ENCODE measurements at places on chromosomes 13 and 19.
A peak's percentile ranks its signal among the peaks of the same experiment; 100 is the strongest.

DNA sequence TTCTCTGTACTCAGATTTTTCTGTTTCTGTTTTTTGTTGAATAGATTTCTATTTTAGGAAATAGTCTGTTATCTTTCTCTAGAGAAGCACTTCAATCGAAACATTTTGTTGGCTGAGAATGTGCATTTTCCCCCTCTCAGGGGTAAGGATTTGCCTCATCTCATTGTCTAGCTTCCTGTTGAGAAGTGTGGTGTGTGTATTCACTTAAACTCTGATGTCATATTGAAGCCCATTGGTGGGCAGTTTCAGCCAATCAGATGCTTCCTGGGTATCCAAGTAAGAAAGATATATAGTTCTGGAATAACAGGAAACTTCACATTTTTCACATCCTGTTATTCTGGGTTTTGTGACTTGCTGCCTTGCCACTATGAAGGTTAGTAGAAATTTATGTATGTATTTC, 87.6 kb downstream of the ARHGEF7 start:
- DNase-seq, result no peak
- peaks cover 28% of the 10 kb centered on the region for H3K4me1 ChIP-seq
- H3K27ac ChIP-seq, result no peak overlapping the region
- H3K27me3 ChIP-seq, result no peaks in the 10 kb centered on the region
- no peaks in the 10 kb centered on the region for H3K36me3 ChIP-seq

DNA sequence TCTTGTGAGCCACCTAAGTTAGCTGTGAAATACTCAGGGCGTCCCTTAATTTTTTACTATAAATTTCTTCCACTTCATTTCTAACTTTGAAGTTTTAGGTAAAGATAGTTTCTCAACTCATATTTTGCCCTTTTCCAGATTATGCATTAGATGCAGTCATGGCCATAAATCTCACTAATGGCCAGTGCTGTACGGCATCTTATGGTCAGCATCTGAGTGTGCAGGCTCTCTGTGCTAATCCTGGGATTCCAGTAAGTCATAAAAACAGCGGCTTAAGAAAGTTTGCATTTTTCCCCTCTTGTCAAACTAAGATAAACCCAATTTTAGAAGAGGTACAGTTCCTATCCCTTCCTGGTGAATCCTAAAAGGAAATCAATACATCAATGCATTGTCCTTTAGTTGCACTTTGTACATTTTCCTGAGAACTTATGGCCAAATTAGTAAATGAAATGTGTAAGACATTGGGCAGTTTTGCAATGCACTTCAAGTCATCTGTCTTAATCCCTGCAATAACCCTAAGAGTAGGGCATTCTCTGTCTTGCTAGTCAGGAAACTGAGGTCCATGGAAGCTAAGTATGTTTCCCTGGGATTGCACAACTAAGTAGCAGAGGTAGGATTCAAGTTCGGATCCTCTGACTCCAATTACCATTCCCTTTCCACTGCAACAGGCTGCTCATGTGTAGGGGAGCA, 146.2 kb downstream of the DCT start:
- H3K4me3 ChIP-seq, result no peak overlapping the region
- DNase-seq, result no peak
- H3K4me1 ChIP-seq, result peaks cover 11% of the 10 kb centered on the region
- H3K27me3 ChIP-seq, result no peaks in the 10 kb centered on the region
- no peak overlapping the region for H3K27ac ChIP-seq
- no peaks in the 10 kb centered on the region for H3K36me3 ChIP-seq

DNA sequence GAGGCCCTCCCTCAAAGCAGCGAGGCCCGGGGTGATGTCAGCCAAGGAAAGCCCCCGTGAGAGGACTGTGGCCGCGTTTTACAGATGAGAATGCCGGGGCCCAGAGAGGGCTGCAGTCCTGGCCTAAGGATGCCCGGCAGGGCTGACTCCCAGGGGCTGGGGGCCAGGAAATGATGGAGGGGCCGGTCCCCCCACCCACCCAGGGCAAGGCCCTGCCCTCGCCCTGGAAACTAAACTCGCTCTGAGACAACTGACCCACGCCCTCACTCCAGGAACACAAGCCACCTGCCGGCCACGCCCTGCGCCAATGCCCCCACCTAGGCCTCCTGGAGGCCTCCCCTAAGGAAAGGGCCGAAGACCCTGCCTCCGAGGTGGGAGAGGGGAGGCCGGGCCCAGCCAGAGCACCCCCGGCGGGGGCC, 7.2 kb downstream of the ZBTB7A start:
- H3K27me3 ChIP-seq, result no peaks in the 10 kb centered on the region
- peak overlapping the region; percentile 97 for H3K27ac ChIP-seq
- H3K4me1 ChIP-seq, result peaks cover 68% of the 10 kb centered on the region

DNA sequence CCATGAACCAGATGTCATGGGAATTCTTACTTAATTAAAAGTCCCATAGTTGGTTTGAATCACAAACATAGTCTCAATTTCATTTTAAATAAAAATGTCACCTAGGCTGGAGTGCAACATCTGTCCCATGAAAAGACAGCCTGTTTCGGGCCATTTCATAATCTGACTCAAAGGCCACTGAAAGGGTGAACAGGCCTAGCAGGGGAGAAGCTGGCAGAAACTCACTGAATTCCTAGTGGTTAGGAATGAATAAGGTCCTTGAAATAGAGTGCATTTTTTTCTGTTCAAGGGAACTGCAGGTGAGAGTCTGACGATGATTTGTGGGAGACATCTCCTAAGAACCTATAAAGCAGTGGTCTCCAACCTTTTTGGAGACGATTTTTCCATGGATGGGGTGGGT, 44.0 kb upstream of the PCCA start:
- peaks cover 2% of the 10 kb centered on the region for H3K4me1 ChIP-seq
- no peak overlapping the region for H3K27ac ChIP-seq
- no peak overlapping the region for H3K4me3 ChIP-seq
- no peaks in the 10 kb centered on the region for H3K27me3 ChIP-seq

- no peak for DNase-seq
- no peaks in the 10 kb centered on the region for H3K36me3 ChIP-seq
- H3K4me1 ChIP-seq, result no peaks in the 10 kb centered on the region
- no peak overlapping the region for H3K4me3 ChIP-seq
- no peaks in the 10 kb centered on the region for H3K27me3 ChIP-seq
These were observed 42.8 kb downstream of the PIN1 start for GRCh38 chr19:9877780-9878510.

DNA sequence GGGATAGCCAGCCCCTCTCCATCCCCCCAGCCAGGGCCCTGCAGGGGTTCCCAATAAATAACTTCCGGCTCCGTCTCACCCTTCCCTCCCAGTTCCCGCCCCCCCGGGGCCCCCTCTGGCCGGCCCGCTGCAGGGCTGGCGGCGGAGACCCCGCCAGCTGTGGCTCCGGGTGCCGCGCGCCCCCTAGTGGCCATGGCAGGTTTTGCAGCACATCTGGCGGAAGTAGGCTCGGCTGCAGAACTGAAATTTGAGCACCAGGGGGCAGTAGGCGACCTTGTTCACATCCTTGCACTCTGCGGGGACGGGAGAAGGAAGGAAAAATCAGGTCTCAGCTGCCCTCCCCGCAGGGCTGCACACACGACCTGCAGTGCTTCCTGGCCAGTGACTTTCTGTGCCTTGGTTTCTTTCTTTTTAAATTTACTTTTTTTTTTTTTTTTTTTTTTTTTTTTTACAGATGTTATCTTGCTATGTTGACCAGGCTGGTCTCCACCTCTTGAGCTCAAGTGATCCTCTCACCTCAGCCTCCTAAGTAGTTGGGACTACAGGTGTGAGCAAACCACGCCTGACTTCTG, 3.6 kb upstream of the MYO1F start:
- no peak overlapping the region for H3K27ac ChIP-seq
- peak; percentile 81 for DNase-seq
- H3K4me1 ChIP-seq, result peaks cover 6% of the 10 kb centered on the region
- H3K4me3 ChIP-seq, result no peak overlapping the region
- H3K36me3 ChIP-seq, result no peaks in the 10 kb centered on the region

DNA sequence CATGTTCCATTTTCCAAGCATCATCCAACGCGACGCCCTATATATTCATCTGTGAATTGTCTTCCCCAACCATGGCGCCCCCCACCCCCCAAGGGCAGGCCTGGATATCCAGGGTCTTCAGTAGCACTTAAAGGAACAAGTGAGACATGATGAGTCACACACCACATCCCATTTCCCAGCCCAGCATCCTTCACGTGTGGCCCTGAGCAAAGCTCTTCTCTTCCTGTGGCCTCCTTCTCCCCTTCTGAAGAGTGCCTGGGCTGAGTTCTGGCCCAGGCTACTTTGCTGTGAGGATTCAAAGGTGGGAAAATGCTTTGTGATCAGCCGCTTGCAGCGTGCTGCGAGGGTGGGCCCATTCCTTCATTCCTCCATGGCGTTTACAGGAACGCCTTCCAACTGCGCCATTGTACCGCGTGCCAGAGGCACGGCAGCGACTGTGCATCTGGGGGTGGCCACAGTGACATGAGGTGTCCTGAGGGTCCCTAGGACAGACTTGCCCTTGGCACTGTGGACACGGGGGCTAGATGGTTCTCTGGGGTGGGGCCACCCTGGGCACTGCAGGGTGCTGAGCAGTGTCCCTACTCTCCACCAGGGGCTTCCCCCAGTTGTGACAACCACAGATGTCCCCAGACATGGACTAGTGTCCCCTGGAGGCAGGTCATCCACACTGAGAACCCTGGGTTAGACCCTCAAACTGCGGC, 11.7 kb downstream of the PLIN4 start:
- no peak overlapping the region for H3K27ac ChIP-seq
- no peak for DNase-seq
- H3K4me1 ChIP-seq, result no peaks in the 10 kb centered on the region
- no peaks in the 10 kb centered on the region for H3K27me3 ChIP-seq
- H3K36me3 ChIP-seq, result peaks cover under 1% of the 10 kb centered on the region

DNA sequence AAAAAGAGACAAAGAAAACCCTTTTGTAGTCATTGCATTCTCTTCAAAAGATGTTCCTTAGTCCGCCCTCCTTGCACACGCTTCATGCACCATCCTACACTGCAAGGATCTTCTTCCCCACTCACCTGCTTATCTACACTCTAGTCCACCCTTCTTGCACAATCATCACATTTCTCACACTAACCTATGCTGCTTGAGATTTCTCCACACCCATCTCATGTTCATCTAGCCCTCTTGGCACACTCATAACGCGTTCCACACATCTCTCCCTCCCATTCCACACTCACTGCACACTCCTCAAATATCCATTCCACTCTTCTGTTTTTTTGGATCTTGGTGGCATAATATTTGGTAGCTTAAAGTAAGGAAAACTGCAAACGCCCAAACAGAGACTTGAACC, 22.3 kb upstream of the HNRNPUL1 start:
- H3K27me3 ChIP-seq, result no peaks in the 10 kb centered on the region
- H3K4me1 ChIP-seq, result no peaks in the 10 kb centered on the region
- H3K36me3 ChIP-seq, result no peaks in the 10 kb centered on the region

- no peak overlapping the region for H3K27ac ChIP-seq
- H3K4me1 ChIP-seq, result peaks cover 46% of the 10 kb centered on the region
- H3K36me3 ChIP-seq, result no peaks in the 10 kb centered on the region
- H3K4me3 ChIP-seq, result no peak overlapping the region
- DNase-seq, result no peak
- H3K27me3 ChIP-seq, result no peaks in the 10 kb centered on the region
These were observed 44.8 kb downstream of the MBNL2 start for GRCh38 chr13:97266772-97267417.

DNA sequence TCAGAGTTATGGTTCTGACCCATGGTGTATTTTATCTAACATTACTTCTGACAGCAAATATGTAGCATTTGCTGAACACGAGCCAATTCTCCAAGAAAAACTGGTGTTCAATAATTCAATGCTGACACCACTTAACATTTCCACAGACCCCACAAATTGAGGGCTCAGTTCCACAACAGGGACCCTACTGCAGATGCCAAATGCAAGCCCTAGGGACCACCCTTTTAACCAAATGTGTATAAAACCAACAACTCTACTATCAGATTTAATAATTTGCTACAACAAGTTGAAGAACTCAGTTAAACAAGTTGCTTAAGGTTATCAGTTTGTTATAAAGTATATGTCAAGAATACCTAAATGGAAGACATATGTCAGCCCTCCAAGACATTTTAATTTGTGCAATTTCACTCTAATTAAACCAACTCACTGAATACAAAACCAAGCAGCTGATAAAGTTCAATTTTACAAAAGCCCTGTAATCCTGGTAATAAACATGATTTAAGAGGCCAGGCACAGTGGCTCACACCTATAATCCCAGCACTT, 6.7 kb downstream of the ZNF44 start:
- no peak for DNase-seq
- H3K4me1 ChIP-seq, result peaks cover 14% of the 10 kb centered on the region
- no peaks in the 10 kb centered on the region for H3K36me3 ChIP-seq

DNA sequence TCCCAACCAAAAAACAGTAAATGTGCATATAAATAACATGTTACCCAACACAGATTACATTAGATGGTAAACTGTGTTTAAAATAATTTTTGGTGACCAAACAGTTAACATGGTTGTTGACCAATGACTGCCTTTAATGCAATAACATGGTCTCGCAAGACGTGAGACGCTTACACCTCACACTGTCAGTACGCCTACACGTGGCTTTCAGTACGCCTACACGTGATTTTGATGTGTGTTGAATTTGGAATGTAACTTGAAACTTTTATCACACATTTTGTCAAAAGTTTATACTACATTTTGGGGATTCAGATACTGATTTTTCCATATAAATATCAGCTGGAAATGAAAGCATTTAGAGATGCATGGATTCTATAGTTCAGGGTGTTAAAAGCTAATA, 32.0 kb downstream of the SLC7A9 start:
- DNase-seq, result no peak
- no peak overlapping the region for H3K27ac ChIP-seq
- no peaks in the 10 kb centered on the region for H3K36me3 ChIP-seq
- no peaks in the 10 kb centered on the region for H3K4me1 ChIP-seq
- no peaks in the 10 kb centered on the region for H3K27me3 ChIP-seq

- H3K27me3 ChIP-seq, result no peaks in the 10 kb centered on the region
- H3K4me3 ChIP-seq, result no peak overlapping the region
- H3K36me3 ChIP-seq, result no peaks in the 10 kb centered on the region
- no peaks in the 10 kb centered on the region for H3K4me1 ChIP-seq
These were observed 1.6 kb downstream of the SBK2 start for GRCh38 chr19:55535173-55535964.

- H3K4me3 ChIP-seq, result no peak overlapping the region
- H3K27ac ChIP-seq, result no peak overlapping the region
- no peaks in the 10 kb centered on the region for H3K36me3 ChIP-seq
- H3K27me3 ChIP-seq, result no peaks in the 10 kb centered on the region
- H3K4me1 ChIP-seq, result no peaks in the 10 kb centered on the region
These were observed 486.4 kb downstream of the TSHZ3 start for GRCh38 chr19:30862876-30863275.

DNA sequence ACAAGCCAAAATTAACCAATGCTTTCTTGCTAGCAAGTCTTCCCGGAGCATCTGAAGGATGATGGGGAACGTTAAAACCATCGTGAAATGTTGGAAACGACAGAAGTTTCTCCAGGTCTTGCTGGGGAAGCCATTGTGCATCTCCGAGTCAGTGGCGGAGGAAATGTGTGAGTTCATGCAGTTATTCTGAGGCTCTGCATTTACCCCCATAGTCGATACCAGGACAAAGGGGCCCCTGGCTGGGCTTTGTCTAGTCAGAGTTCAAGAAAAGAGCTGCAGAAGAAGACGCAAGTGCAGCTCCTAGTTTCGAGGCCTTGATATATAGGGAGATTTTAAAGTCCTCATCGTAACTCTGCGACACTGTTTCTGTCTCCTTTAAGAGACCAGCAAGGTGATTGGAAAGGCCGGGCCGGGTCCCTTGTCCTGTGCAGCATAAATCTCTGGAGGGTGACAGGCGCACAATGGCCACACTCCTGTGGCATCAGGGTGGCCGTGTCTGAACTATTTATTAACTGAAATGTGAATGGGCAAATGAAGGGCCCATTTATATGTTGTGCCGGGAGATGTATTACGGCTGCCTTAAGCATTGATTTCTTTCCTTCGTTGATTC, 172.0 kb downstream of the TEX29 start:
- no peaks in the 10 kb centered on the region for H3K27me3 ChIP-seq
- H3K27ac ChIP-seq, result no peak overlapping the region
- DNase-seq, result no peak
- H3K4me3 ChIP-seq, result no peak overlapping the region
- H3K4me1 ChIP-seq, result no peaks in the 10 kb centered on the region

All from body of pancreas (tissue), 4 donors.